ENCODE measurements at places on chromosomes 7 and 10.

GRCh38 chr7:116616555-116617059 lies 55.4 kb upstream of the MET start:
- no peak for DNase-seq

DNA sequence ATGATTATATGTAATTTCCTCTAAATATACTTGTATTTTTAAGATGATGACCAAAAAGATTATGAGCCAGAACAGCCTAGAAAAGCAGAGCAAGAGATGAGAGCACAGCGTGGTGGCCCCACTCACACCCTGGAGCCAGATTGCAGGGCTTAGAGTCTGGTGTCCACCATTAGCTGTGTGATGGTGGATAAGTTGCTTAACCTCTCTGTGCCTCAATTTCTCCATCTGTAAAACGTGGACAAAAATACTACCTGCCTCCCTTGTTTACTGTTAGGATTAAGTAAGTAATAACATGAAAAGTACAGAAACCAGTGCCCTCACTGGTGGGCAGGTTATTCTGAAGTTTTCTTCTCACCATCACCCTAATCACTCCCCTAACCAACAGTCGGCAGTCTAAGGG lies 212.3 kb downstream of the COBL start:
- DNase-seq = no peak

DNA sequence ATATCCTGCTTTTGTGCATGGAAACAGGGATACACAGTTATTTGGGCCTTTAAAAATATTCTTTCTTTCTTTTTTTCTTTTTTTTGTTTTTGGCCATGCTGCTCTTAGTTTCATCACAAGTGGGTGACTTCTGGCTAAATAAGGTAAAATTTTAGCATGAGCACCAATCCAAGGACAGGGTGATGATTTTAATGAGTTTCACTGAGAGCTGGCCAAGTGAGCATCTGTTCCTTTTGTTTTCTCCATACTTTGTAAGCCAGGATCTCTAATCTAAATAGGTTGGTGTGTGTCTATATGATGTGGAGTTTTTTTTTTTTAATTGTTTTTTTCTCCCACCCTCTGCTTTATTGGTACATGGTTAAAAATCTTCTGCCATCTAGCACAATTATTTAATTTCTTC lies 106.8 kb downstream of the POLL start:
- no peak for DNase-seq

GRCh38 chr7:142853739-142854371 lies 1.0 kb upstream of the EPHB6 start:
- peak; percentile 70 for DNase-seq

DNA sequence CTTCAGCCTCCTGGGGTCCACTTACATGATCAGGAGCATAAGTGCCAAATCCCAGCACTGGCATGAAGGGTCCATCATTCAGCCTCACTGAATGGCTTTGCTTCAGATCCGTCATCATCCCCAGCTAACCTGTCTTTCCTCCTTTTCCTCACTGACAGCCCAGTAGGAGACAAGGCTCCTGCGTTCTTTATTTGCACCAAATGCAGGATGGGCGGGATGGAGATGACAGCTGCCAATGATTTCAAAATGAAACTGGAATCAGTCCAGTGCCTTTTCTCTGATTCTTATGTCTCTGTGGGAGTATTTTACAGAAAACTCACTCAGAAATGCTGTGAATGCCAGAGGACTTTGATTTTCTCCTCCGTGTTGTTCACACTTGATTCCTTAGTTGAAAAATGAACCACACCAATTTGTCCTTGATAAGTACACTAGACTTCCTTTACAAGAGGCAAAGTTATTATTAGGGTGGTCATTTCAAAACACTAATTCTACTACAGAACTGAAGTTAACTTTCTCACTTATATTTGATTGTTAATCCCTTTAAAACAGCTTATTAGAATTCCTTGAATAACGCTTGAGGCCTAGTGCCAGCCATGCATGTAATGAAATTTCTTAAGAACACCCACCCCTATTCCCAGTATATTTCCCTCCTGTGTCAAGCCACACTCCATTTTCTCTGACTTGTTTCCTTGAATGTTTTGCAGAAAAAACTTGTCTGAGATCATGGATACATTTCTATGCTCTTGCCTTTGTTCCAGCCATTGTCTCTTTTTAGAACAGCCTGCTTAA lies at the start of gene AKR1C8:
AKR1C8 (minus strand) TSS at position 164 of the 789 bp plus-strand sequence; CDS start at position 118, 46 bp downstream.
- no peak for DNase-seq

- no peak for DNase-seq
Observed at GRCh38 chr10:113026679-113027078, 76.6 kb downstream of the TCF7L2 start.

DNA sequence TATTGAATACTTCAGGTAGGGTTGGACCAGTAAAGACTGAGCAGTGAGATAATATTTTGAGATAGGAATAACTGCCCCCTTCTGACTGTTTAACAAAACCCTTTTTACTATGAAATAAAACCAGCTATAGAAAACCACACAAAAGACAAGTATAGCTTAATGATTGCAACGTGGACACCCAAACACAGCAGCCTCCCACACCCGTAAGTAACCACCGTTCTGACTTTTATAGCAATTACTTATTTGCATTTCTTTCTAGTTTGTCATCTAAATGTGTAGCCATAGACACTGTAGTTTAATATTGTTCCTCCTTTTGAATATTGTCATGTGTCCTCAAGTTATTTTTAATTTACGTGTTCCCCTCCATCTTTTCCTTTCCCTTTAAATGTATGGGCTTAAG lies 42.9 kb upstream of the SYPL1 start:
- no peak for DNase-seq

DNA sequence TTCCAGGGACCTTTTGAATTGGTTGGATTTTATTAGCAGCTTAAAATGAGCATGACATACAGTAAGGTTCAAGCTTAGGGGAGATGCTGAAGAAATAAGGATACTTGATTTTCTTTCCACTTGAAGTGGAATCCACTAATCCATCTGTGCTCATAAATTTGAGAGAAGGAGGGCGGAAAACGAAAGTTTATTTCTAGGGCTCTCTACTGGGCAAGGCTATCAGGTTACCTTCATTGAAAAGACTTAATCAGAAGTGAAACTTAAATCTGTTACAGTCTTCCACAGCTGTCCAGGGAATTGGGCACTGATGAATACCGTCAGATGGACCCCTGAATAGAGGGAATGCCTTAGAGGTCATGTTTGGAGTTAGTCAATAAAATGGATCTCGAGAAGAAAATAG lies 21.8 kb downstream of the AUTS2 start:
- DNase-seq = no peak

GRCh38 chr10:1643161-1643907 lies 94.0 kb downstream of the ADARB2 start:
- peak; percentile 76 for DNase-seq

GRCh38 chr7:22561321-22561811 lies 61.4 kb upstream of the STEAP1B start:
- peak; percentile 76 for DNase-seq

DNA sequence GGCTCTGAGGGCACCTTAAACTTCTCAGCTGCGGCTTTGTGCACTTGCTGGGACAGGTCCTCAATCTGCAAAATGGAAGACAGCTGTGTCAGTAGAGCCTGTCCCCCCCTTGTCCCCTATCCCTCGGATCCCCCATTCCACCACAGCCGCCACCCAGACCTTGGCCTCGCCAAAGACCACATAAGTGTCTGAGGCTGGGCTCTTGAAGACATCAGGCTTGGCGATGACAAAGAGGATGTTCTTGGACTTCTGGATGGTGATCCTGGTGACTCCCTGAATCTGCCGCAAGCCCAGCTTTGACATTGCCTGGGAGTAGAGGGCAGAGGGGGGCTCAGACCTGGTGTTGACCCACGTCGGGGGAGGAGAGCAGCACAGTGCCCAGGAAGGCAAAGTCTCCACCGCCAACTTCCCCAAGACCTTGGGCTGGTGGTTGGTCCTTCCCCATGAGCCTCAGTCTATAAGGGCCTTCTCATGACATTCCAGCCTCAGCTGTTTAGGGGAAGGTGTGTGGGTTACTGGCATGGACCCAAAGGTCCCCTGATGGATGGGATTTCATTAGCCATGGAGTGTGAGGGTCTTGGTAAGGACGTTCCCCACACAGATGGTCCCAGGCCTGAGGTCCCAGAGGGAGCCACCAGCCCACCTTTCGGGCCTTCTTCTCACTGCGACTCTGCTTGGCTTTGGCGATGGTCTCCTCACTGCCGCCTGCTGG lies 7.7 kb downstream of the NACAD start:
- peak; percentile 3 for DNase-seq

- DNase-seq = no peak
Observed at GRCh38 chr7:1174002-1174401, 14.0 kb upstream of the ZFAND2A start.

- DNase-seq = no peak
Observed at GRCh38 chr10:130466271-130466997, 330.2 kb downstream of the GLRX3 start.

GRCh38 chr10:110753462-110753861 lies 109.3 kb downstream of the RBM20 start:
- DNase-seq = no peak

DNA sequence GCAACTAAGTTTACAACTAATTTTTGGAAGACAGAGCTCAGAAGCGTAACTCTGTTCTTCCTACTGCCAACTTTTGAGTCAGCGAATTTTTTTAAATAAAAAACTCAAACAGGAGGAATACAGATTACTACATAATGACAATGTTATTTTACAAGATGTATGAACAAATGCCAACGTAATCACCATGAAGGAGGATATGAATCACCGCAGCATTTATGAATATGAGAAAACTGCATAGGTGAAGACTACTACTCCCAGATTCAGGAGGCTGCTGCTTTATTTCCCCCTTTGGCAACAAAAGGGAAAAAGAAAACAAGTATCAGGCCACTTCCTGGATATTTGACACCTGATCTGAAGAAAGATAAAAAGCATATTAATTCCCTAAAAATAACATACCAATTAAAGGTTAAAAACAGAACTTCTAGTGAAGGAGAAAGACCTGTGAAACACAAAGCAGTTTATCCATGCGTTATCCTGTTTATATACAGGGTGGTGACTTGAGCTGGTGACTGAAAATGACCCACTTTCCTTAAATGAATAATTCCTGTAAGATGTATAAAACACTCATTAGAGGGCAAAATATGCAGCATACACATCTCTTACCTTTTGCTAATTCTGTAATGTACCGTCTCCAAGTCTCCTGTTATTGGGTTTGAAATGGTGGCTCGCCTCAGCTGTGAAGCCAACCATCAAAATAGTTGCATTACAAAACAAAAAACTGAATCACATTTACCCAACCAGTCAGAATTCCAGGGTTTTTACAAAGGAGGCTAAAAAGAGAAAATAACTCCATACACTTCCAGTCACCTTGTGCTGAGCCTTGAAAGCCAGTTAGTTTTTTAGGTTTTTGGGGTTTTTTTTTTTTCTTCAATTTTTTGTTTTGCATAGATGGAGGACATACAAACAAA lies 52.0 kb downstream of the P4HA1 start:
- DNase-seq = no peak

- DNase-seq = no peak
Observed at GRCh38 chr10:3907514-3907913, 122.5 kb upstream of the KLF6 start.

DNA sequence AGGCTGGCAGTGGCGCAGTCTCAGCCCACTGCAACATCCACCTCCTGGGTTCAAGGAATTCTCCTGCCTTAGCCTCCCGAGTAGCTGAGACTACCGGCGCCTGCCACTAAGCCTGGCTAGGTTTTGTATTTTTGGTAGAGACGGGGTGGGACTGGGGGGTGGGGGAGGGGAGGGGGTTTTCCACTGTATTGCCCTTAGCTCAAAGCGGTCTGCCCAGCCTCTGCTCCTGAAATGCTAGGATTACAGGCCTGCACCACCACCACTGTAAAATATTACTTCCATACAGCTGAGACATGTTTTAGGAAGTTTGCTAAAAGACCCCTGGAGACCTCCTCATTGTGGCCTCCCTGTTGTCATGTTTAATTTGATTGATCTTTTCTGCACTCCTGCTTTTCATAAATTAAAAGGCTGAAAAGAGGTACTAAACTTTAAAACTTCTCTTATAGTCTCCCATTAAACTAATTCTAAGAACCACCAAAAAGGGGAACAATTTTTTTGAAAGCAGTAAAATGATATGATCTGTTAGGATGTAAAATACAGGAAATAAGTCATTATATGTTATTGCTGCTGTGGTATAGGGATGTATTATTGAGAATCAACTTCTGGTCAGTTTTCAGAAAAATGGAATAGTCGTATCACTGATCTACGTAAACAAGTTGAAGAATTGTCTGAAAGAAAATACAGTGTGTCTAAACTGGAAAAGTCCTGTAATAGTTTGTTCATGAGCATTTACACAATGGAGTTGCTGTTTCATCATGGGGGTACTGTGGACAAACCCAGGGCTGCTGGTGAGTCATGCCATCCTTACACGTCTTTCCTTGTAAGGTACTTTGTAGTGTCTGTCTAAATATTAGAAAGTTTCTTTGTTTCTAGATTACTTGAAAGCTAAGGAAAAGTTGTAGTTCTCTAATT lies 72.9 kb upstream of the TMEM248 start:
- peak; percentile 33 for DNase-seq

DNA sequence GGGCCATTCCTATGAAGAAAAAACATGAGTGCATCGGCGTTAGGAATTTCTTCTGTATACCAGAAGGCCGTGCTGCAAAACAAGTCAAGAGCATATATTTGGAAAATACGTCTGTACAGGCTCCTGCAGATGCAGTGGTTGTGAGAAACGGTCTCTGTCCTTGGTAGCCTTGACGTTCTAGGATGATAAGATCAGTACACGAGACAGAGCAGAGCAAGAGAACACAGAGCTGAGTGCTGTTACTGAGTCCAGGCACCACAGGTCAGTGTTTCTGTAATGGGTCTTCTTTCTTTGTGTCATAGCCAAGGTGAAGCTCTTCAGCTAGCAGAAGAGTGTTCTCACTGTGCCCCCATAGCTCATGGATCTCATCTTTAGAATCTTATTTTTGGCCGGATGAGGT lies 62.8 kb downstream of the WDR37 start:
- DNase-seq = no peak

DNA sequence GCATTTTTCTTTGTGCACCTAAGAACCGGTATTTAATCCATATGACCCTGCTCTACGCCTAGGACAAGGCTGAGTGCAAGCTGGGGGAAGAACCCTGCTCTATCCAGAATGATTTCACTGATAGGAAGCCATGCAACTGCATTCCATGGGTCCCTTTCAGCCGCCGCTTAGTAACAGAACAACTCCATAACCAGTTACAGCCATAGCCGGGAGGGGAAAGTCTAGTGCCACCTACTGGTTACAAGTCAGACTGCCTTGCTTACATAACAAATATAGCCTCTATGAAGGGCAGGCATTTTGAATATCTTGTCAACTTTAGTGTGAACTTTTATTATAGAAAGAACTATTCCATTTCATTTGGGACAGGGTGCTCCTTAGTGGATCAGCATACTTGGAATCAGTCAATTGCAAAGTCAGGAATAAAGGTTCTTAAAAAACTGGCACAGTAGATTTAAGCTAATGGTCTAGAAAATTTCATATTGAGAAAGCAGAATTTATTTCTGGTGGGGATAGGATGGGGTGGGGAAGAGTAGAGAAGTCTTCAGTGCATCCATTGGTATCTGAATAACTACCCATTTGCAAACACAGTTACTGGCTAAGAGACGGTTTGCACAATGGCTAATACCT lies 521.7 kb downstream of the ADRA2A start:
- DNase-seq = peak; percentile 65

- DNase-seq = no peak
Observed at GRCh38 chr7:7384228-7384627, 151.4 kb downstream of the COL28A1 start.
